ENCODE measurements at places on chromosomes 3 and 15.

DNA sequence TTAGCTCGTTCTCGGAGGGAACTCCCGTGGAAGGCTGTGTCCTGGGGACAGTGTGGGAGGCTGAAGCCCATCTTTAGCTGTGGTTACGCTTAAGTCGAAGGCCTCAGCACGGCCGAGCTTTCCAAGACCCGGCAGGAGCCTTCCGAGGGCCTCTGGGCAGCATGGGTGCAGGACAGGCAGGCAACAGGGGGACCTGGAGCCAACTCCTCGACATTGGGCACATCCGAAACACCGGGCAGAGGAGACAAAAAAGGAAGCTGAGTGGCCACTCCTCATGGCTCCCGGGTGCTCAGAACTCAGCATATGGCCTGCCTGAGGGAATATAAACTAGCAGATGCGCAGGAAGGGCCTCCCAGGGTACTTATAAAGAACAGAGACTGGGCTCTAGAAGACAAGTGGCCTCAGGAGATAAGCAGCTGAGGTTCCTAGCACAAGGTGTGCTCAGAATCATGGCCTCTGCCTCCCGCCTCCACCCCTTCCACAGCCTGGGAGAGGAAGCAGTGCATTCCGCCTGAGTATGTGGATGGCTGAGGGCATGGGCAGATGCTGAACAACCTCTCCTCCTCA, 34.1 kb downstream of the ABTB1 start:
- no peak for DNase-seq

GRCh38 chr3:126965526-126966080, 17.3 kb upstream of the PLXNA1 start:
- DNase-seq = no peak

- no peak for DNase-seq
These were observed 37.3 kb upstream of the APH1B start for GRCh38 chr15:63240109-63240508.

GRCh38 chr3:73351423-73352071, 273.2 kb downstream of the PDZRN3 start:
- no peak for DNase-seq

GRCh38 chr3:184647405-184647936, 64.4 kb downstream of the MAGEF1 start:
- DNase-seq = no peak

GRCh38 chr15:101152914-101153313, 98.9 kb downstream of the CHSY1 start:
- no peak for DNase-seq

DNA sequence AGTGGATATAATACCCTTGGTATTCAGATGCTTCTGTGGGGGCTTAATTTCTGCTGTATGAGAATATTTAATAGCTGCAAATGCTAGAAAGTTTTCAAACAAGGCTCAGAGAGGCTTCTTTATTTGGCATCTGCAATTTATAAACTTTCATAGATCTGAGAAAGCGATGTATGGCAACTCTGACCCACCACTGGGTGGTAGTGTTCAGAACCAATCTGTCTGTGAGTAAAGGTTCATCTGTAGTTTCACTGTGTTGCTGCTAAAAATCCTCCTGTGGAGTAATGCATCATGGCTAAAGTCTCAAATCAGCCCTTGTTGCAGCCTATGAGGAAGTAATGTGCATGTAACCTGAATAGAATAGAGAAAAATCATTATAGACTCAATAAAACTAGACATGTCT, 47.4 kb downstream of the CLSTN2 start:
- DNase-seq = no peak

DNA sequence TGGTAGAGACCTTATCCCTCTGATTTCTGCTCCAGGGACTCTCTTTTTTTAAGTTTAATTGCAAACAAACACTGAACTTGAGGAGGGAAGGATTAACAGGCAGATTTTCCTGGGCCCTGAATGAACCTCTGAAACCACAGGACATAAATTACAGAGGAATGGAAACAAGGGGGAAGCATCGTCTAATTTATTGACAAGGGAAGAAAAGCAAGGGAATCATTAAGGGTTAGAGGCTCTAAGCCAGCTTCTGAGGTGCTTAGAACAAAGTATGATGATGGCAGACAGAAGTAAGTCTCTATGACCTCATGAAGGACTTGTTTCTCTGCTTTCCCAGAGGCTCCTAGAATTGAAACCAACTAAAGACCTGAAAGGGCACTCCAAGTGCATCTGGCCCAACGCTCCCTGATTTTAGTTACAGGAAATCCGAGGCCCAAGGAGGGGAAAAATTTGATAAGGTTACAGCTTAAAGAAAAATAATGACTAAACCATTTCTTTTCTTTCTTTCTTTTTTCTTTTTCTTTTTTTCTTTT, 244.7 kb upstream of the NR2E3 start:
- no peak for DNase-seq

GRCh38 chr15:36347272-36347858, 232.1 kb upstream of the CDIN1 start:
- no peak for DNase-seq

DNA sequence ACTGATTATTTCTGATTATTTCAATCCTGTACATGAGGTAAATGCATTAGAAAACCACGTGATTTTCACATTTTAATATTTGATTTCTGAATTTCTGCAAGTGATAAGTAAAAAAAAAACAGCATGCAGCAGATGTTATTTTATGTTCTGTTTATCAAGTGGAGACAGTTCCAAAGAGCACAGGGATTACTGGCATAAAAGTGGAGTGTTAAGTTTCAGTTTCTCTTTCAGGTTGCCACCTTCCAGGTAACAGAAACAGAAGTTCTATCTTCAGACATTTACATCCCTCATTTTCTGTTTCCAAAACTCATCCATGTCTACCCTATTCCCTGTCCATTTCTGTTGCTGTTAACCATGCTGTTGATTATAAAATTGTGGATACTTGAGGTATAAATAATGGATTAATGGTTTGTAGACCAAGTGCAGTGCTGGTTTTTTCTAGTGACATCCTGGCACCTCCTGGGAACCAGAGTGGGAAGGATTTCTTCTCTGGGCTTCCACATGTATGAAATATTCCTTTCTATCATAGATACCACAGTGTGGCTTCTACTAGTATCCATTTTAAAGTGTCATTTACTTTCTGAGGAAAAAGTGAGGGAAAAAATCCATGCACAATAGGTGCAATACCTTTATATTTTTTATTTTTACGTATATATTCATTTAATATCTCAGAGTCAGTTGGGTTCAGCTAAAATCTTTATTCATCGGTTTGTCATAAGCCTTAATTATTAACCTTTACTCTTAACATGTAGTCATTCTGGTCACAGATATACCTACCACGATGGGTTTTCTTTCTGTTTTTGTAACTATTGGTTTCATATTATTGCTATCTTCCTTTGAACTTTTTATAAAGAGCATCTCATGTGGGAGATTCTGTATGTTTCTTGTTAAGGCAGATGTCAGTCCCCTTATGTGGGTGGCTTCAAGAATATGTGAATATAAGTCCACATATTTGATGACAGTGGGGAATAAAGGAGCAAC, 1010.0 kb downstream of the SQOR start:
- DNase-seq = no peak

DNA sequence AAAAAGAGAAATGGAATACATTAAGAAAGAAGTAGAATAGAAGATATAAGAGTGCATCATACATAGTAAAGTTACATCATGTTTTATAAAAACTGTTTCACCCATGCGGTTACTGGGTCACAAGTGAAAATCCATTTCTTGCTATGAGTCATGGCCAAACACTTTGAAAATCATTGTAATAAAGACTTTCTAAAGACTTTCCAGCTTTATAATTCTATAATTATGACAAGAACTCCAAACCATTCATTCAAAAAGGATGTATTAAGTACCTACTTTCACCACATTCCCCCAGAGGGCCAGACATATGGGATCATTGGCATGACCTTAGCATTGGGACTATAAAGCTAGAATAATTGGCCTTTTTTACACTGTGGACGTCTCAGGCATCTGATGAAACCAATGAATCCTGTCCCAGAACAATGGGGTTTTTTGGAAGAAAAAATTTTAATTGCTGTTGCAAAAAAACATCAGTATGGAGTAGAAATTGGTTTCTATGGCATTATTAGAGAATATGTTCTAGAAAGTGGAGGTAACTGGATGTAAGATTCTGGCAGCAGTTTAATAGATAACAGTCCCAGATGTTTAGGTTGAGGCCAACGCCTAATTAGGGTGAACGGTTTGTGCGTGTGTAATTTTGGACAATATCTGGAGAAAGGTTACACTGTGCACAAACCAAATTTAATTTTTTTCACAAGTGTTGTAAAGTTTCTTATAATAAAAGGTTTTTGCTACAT, 3.3 kb upstream of the SKIC8 start:
- DNase-seq = no peak

DNA sequence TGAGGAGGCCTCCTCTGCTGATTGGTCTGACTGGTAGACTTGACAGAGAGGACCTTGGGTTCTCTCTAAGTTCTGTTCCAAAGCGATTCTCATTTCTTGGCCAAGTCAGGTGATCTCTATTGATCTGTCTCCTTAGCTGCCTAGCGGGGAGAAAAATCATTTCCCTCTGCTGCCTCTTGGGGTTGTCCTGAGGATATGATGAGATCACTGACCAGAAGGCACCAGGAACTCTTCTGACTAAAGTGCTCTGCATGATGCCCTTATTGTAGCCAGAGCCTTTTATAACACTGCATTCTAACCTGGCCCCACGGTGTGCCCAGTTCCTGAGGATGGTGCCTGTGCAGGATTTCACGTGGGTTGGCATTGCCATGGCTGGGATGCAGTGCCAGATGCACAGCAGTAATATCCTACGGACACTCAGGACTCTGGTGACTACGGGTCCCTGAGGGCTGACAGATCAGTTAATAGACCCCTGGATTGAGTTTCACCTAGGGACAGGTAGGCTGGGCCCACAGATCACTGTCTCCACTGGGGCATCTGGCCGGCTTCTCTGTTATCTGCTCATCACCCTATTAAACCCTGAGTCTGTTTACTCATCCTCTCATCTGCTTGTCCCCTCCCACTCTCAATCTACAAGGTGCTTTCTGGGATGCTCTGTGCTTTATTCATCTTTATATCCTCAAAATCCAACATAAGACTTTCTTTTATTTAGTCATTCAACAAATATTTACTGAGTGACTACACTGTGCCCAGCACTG, 3.9 kb upstream of the HEG1 start:
- no peak for DNase-seq
